Panc1 (cell line): ENCODE measurements at places on chromosomes 13 and 19.

GRCh38 chr19:51025401-51025800 is 1.0 kb downstream of the KLK11 start:
- no peak for DNase-seq

GRCh38 chr13:105448811-105449210 is 1086.7 kb downstream of the EFNB2 start:
- DNase-seq, result no peak

DNA sequence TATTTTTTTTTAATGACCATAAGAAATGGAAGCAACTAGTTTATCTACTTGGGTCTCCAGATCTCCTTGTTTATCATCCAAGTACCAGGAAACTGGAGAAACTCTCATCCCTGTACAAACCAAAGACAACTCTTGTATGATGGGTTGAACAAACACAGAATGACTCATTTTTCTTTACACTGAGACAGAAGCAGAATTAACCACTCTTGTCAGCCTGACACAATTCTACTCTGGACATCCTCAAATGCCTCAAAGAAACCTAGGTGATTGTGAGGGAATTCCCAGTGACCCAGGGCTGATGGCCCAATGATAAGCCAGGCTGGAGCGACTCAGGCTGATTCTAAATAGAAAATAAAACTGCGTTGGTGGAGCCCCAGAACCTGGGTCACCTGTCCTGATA is 151.5 kb downstream of the ZNF737 start:
- DNase-seq, result no peak

DNA sequence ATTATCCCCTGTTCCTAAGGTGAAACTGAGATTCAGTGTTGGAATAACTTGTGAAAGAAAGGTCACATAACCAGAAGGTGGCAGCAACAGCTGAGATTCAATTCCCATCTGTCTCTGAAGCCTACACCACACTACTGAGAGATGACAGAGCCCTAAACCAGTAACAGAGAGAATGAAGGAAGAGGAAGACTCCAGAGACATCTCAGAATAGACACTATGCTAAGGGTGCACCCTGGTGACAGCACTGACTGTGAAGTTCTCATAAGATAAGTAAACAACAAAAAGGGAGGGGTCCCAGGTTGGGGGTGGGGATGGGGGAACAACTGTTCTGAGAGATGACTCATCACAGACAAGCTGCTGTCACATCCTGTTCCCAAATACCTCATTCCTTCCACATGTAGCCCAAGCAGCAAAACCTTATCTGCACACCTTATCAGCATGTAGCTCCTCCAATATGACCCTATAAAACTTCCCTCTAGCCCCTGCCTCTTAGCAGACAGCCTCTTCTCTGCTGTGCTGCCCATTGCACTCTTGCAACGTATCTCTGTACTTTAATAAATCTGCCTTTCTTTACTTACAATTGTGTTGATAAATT is 46.5 kb downstream of the UTP14C start:
- no peak for DNase-seq

DNA sequence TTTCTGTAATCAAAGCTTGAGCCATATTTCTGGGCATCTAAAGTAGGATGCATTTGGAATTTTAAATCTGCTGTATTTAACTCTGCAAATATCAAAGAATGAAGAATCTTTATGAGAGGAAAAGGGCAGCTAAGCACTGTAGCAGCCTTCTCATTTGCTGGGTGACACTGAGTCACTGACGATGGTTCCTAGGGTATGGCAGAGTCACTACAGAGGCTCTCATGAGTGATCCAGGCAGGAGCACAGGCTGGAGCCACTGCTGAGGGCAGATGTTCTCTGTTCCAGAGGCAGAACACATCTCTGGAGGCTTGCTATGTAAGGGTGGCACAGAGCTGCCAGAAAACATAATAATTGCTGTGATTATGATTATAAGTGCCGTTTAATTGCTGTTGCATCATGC is 340.7 kb upstream of the HTR2A start:
- no peak for DNase-seq
